ENCODE measurements at places on chromosomes 12 and 14.

DNA sequence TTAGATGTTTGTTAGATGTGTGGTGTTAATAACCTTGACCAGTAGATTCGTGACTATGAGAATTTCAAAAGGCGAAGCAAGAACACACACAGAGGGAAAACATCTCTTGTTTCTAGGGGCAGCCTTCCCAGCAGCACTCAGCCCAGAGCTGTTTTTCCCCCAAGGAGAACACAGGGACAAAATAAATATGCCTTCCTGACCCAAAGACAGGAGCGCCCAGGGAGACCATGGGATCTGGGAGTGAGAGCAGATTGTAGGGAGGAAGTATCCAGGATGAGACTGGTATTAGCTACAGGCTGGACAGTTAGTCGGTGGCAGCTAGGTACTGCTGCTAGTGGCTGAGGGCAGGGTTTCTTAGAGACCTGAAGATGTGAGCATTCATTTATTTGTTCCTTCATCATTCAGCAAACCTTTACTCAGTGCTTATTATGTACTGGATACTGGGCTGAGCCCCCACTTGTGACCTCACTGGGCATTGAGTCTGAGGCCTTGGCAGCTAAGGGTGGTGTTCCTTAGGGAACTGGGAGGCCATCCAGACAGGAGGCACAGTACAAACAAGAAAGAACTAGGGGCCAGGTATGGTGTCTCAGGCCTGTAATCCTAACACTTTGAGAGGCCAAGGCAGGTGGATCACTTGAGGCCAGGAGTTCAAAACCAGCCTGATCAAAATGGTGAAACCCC, 469.8 kb downstream of the ZFP36L1 start:
- no peak for DNase-seq

DNA sequence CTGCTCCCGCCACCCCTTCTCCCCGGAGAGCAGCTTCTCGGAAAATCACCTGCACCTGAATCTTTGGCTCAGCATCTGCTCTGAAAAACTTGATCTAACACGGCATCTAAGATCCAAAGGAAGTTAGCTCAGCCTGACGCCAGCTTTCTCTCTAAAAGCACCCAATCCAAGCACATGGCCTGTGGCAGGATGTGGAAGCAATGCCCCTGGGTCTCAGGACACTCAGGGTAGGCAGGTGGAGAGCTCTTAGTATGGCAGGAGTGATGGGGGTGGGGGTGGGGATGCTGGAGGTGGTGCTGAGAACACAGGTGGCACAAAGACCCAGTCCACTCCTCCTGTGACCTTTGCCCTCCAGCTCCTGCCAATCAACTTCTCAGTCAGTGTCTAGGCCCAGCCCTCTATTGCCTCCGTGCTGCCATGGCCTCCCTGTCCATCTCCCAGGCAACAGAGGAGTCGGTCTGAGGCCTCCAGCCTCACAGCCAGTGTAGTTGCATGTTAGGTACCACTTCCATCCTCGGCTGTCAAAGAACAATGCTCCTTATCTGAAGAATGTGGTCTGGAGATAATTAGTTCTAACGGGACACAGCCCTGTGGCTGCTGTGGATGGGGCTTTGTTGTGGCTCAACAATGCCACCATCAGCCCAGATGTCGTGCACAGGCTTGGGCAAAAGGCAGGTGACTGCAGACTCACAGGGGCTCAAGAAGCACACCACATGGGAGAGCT, 180.0 kb upstream of the C14orf180 start:
- DNase-seq = no peak

DNA sequence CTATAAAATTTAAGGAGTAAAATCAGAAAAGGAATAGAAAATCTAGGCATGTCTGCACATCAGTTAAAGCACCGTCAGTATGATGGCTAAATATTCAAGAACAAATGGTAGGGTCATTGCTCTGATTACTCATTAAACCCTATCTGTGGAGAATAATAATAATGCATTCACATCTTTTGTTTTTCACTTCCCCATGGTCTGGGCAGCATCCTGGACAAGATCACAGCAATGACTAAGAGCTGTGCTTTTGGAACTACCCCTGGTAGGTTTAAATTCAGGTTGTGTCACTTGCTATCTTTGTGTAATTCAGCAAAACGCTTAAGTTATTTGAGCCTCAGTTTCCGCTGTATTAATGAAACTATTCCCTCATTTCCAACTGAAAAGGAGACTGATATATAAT, 33.1 kb downstream of the C12orf42 start:
- DNase-seq = peak; percentile 11

DNA sequence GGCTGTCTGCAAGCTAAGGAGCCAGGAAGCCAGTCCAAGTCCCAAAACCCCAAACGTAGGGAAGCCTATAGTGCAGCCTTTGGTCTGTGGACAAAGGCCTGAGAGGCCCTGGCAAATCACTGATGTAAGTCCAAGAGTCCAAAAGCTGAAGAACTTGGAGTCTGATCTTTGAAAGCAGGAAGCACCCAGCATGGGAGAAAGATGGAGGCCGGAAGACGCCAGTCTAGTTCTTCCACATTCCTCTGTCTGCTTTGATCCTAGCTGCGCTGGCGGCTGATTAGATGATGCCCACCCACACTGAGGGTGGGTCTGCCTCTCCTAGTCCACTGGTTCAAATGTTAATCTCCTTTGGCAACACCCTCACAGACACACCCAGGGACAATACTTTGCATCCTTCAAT, 58.5 kb downstream of the CAPS2 start:
- no peak for DNase-seq

- no peak for DNase-seq
Measured at GRCh38 chr14:29529418-29529817, 398.2 kb downstream of the PRKD1 start.

- DNase-seq = no peak
Measured at GRCh38 chr14:56243110-56243509, 124.9 kb downstream of the PELI2 start.

DNA sequence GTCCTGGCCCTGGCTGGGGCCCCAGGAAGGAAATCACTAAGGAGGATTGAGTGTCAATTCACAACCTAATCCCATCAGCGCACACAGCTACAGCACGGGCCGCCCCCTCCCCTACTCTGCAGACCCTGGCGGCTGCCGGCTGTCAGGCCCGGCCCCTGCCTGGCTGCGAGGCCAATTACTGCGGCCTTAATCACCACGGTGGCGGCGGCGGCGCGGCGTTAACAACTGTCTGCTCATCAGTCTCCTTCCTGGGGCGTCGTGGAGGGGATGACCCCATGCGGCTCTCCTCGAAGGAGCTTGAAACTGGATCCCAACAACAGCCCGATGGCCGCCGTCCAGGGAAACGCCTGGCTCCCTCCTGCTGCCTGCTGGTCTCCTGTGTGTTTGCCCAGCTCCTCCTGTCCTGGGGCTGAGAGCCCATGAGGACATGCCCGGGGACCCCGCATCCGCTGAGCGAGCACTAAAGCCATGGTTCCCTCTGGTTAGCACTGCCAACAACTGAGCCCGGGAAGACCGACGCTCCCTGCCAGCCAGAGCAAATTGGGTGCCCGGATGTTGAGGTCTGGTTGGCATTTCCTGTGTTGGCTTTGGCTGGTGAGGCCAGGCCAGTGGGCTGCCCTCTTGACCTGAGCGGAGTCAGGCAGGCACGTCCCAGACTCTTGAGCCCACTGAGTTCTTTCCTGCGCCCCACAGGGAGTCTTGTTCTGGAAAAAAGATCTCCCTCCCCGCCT, 21.8 kb upstream of the EIF2B2 start:
- DNase-seq = no peak

GRCh38 chr12:5498076-5498475, 66.2 kb downstream of the NTF3 start:
- no peak for DNase-seq

DNA sequence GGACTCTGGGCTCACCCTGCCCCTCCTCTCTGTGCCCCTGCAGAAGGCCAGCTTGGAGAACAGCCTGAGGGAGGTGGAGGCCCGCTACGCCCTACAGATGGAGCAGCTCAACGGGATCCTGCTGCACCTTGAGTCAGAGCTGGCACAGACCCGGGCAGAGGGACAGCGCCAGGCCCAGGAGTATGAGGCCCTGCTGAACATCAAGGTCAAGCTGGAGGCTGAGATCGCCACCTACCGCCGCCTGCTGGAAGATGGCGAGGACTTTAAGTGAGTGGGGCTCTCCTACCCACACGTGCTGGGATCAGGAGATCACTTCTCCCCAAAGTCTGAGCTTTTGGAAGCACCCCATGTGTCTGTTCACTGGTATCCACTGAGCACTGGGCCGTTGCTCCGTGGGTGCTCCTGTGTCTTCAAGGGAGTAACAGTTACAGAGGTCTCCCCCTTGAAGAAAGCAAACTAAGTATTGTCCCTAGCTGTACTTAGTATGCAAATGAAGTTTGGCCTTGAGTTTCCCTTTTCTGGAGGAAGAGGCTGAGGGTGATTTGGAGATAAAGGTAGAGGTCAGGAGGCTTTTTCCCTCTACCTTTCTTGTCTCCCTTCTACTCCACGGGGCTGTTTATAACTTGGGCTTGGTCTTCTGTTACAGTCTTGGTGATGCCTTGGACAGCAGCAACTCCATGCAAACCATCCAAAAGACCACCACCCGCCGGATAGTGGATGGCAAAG, 3.3 kb downstream of the KRT18 start:
- DNase-seq = no peak

DNA sequence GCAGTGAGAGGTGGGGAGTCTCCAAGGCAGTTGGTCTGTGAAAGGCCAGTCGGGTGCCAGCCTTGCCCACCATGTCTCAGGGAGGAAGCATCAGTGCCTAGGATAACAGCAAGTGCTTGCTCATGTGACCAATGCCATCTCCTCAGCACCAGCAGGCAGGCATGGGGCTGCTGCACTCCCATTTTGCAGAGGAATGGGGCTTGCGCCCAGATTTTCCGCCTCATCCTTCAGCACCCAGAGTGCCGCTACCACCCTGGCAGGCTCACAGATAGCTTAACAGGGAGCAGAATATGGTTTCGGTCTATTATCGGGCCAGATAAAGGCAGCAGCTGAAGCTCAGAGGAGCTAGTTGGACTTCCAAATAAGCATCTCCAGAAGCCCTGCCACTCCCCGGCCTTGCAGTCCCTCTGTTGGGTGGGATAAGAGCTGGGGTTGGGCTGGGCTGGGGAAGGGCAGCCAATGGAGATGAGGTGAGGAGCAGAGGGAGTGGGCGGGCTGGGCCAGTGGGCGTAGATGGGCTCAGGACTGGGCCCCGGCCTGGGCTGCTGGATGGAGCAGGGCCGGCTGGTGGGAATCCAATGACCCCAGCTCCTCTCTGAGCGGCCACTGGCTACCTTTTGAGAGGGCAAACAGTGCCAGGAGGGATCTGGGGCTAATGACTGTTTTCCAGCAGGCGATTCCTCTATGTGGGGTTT, 8.4 kb upstream of the KRT80 start:
- no peak for DNase-seq

GRCh38 chr14:82725213-82725612, 1191.6 kb upstream of the SEL1L start:
- no peak for DNase-seq

GRCh38 chr12:110200124-110200417, 75.9 kb downstream of the IFT81 start:
- DNase-seq = no peak

DNA sequence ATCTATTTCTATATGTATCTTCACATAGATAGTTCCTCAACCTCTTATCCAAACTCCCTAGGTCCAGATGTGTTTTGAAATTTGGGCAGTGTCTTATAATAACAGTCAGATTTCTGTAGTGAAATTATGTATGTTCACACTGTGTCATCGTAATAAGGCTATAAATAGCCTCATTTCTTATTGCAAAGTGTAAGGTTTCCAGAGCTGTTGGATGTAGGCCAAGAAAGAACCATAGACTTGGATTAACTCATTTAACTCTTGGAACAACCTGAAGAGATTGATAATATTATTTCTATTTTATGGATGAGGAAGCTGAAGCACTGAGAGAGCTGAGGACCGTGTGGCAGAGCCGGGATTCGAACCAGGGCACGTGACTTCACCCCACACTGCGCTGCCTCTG, 49.0 kb upstream of the PIWIL1 start:
- DNase-seq = no peak

DNA sequence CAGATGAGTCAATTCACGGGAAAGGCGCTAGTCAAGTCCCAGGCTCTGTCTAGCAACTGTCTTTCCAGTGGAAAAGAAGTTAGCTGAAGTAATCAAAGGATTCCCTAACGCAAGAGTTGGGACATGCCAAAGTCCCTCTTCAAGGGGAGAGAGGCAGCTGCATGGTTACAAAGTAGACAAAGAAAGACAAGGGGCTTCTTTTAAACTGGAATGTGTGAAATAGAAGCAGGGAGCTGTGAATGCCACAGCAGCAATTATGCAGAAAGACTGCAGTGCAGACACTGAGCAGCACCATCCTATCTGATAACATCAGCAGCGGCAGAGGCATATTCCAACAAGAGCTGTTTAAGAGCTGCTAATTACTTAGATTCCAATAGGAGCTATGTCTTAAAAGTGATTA, 12.5 kb upstream of the CIPC start:
- DNase-seq = no peak

GRCh38 chr12:1828856-1829255, 8.5 kb downstream of the LRTM2 start:
- DNase-seq = no peak

- no peak for DNase-seq
Measured at GRCh38 chr14:77238356-77238755, 32.6 kb downstream of the NGB start.

GRCh38 chr12:70985850-70986249, 65.3 kb upstream of the PTPRR start:
- no peak for DNase-seq
